Caki2 (cell line): ENCODE measurements at places on chromosomes 12 and 14. TPM values are rescaled to one million over a fixed set of nuclear protein-coding genes. Genes with fewer than 3 reads are reported as not detected.

Gene ANKS1B
- total RNA-seq: 5.6 and 36.0 TPM in 2 replicates

Gene CATSPERB
- total RNA-seq: not detected in 2 replicates

Gene RBM25
- 1.2 and 4.5 TPM in 2 replicates for total RNA-seq

- DNase-seq: no peak
Observed at GRCh38 chr12:93713800-93714199, 36.6 kb downstream of the CRADD start.

GRCh38 chr12:104285740-104286515, 17.6 kb upstream of the EID3 start:
- DNase-seq: no peak

- no peak for DNase-seq
Observed at GRCh38 chr12:38541849-38542248, 225.3 kb downstream of the ALG10B start.

GRCh38 chr12:93884794-93885460, 207.8 kb downstream of the CRADD start:
- DNase-seq: no peak

- no peak for DNase-seq
Observed at GRCh38 chr12:71708658-71709057, 22.8 kb downstream of the TMEM19 start.

- DNase-seq: peak; percentile 7
Observed at GRCh38 chr14:52834440-52834842, 43.0 kb upstream of the GNPNAT1 start.

DNA sequence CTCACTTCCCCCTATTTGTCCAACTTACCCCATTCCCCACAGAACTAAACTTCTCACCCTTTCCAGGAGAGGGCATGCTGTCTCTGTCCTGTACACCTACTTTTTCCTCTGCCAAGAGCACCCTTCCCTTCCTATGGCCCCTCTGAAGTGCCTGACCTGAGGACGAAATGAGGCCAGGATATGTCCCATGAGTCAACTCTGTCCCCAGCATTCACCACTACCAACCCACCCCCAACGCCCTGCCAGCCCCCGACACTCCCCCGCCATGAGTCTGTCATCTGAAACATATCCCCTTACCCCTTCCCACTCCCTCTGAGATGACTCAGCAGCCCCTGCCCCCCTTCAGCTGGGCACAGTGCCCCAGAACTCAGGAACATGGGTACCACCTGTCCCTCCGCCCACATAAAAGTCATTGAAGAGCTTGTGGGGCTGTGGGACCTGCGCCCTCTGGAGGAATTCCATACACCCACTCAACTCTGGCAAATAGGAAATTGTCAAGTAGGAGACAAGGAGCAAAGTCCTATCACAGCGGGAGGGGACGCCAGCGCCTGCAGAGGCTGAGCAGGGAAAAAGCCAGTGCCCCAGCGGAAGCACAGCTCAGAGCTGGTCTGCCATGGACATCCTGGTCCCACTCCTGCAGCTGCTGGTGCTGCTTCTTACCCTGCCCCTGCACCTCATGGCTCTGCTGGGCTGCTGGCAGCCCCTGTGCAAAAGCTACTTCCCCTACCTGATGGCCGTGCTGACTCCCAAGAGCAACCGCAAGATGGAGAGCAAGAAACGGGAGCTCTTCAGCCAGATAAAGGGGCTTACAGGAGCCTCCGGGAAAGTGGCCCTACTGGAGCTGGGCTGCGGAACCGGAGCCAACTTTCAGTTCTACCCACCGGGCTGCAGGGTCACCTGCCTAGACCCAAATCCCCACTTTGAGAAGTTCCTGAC, 26.3 kb downstream of the ITGA7 start:
- peak; percentile 92 for DNase-seq

DNA sequence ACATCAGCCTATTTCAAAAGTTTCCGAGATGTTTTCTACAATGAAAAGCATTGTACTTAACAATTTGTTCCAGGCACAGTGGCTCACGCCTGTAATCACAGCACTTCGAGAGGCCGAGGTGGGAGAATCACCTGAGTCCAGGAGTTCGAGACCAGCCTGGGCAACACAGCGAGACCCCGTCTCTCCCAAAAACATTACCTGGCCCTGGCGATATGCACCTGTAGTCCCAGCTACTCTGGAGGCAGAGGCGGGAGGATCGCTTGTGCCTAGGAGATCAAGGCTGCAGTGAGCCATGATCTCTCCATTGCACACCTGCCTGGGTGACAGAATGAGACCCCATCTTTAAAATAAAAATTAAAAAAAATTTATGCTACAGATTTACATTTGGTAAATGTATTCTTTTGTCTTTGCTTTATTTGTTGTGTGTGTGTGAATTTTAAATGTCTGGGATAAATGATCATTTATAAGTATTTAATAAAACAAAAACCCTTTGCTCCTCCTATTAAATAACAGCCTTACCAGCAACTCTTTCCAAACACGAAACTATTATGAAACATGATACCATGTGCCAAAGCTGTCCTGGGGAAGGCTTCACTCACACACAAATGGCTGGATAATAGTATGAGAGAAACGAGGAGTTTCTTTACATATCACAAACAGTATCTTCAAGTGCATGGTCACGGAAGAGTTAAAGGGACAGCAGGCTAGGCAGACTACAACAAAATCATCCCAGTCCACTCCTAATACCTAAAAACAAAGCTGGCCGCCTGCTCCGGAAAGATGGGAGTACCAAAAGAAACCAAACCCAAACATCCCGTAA, 1.1 kb downstream of the ATXN3 start:
- DNase-seq: no peak

GRCh38 chr12:113479590-113480335, 8.1 kb upstream of the LHX5 start:
- peak; percentile 19 for DNase-seq

GRCh38 chr14:74500417-74501134, 7.0 kb downstream of the ISCA2 start:
- DNase-seq: no peak

GRCh38 chr14:37544407-37544806, 50.6 kb downstream of the FOXA1 start:
- no peak for DNase-seq

GRCh38 chr12:38350342-38351174, 34.0 kb downstream of the ALG10B start:
- DNase-seq: no peak

DNA sequence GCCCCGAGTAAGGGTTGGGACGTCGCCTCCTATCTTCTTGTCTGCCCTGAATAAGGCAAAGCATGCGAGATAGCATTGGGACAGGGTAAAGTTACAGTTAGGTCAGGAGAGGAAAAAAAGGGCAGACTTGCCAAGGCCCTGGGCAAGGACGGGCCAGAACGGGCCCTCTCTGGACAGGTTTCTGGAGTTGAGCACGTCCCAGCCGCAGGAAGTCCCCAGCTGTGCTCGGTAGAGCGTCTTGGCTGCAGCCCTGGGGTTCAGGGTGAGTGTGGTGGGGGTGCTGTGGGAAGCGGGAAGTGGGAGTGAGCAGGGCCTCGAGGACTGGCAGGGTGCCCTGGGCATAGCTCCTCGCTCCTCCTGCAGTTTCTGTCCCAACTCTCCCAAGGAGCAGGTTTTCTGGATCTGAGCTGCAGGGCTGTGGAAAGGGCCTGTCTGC, 5.4 kb downstream of the RPS6KL1 start:
- DNase-seq: no peak

DNA sequence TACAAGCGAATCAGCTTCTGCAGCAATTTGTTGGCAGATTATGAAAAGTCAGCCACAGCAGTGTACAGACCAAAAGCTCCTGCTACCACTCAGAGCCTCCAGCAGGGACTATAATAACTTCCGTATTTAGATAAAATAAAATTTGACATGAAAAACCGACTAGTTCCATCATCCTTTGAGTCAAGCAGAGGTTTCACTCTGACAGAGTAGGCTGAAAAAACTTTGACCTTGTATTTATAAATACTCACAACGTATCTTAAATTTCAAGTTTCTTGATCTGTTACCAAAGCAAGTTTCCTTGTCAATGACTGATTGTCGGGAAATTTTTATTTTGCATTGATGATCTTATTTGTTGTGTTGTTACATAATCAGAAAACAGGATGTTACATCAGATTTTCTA, 283.4 kb downstream of the DAD1 start:
- DNase-seq: no peak

- no peak for DNase-seq
Observed at GRCh38 chr12:105740369-105740768, 398.4 kb downstream of the NUAK1 start.

DNA sequence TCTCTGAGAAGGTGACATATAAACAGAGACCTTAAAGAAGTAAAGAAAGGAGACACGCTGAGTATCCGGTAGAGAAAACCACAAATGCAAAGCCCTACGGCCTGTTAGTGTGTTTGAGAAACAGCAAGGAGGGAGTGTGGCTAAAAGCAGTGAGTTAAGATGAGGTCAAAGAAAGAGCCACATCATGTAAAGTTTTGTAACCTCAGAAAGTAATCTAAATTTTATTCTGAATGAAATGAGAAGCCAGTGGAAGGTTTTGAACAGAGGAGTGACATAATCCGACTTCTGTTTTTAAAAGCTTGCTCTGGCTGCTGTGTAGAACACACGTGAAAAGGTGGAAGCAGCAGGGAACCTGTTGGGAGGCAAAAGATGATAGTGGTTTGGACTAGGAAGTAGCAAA, 32.6 kb downstream of the PPP2R5E start:
- peak; percentile 67 for DNase-seq

DNA sequence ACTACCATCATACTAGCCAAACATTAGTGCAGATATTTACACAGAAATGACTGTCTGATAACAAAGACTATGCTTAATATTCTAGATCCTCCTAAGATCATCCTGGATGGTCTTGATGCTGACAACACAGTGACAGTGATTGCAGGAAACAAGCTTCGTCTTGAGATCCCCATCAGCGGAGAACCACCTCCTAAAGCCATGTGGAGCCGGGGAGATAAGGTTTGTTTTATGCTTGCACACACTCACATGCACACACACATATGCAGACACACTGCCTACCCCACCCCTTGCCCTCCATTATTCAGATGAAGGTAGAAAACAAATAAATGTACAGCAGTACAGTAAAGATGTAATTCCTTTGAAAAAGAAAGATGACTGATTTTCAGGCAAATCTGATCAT, 44.4 kb upstream of the CHPT1 start:
- DNase-seq: no peak

DNA sequence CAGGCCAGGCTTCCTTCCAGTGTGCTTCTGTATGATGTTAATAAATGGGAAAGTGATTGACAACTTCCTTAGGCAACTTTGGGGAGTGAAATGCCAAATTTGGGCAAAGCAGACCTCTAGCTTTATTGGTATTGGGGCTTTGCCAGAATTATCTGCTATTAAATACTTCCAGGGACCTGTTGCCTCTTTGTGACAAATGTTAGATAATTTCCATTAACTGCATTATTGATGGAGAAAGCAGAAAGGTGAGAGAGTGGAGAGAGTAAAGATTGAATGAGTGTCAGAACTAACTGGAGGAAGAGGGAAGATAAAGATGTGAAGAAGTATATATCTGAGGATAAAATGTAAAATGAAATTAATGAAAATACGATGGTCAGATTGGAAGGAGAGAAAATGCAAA, 94.5 kb downstream of the CACNA1C start:
- DNase-seq: no peak

GRCh38 chr14:104214431-104215218, 76.2 kb downstream of the KIF26A start:
- DNase-seq: no peak
